ENCODE measurements at places on chromosomes 3 and 15.

GRCh38 chr3:123688241-123688747 lies 103.4 kb upstream of the HACD2 start:
- no peaks in the 10 kb centered on the region for H3K27me3 ChIP-seq
- no peaks in the 10 kb centered on the region for H3K36me3 ChIP-seq
- no peak for DNase-seq
- H3K27ac ChIP-seq, result peak overlapping the region; percentile 25

GRCh38 chr3:116394365-116394764 lies 50.9 kb downstream of the LSAMP start:
- no peak for DNase-seq
- H3K4me3 ChIP-seq, result no peak overlapping the region
- H3K27ac ChIP-seq, result no peak overlapping the region

- no peak for DNase-seq
- no peak overlapping the region for H3K4me3 ChIP-seq
- H3K27ac ChIP-seq, result peak overlapping the region; percentile 26
- peaks cover 10% of the 10 kb centered on the region for H3K36me3 ChIP-seq
Observed at GRCh38 chr3:152399374-152399773, 130.6 kb downstream of the MBNL1 start.

DNA sequence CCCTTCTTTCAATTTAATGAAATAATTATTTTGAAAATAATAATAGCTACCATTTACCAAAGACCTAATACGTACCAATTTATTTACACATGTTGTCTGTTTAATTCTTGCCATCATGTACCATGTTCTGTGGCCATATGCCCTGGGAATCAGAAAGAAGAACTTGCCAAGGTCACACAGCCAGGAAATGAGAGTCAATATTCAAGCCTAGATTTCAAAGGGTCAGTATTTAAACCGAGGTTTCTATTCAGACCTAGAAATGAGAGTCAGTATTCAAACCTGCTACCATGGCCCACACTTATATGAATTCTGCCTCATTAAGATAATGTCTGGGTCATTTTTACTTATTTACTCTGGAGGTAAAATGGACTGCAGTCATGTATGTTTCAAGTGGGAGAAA lies 103.6 kb upstream of the TBL1XR1 start:
- no peaks in the 10 kb centered on the region for H3K4me1 ChIP-seq
- H3K36me3 ChIP-seq, result no peaks in the 10 kb centered on the region
- H3K4me3 ChIP-seq, result no peak overlapping the region
- no peaks in the 10 kb centered on the region for H3K27me3 ChIP-seq

All from RWPE2 (cell line).